ENCODE measurements at places on chromosomes 3 and 15. TPM values are rescaled to one million over a fixed set of nuclear protein-coding genes. Genes with fewer than 3 reads are reported as not detected.

DNA sequence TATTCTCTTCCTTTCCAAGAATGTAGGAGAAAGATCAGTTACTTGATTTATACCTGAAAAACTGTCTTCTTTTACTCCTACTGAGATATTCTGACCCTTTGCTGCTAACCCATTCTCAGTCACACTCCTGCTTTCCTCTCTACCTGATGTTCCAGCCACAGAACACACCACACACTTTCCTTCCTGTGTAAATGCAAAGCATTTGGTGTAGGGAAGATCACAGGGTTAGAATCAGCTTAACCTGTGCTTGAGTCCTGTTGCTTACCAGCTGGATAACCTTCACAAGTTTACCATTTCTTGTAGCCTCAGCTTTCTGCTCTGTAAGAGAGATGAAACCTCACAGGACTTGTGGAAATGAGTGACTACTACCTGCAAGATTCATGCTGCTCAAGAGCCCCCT is 489.8 kb upstream of the GOLIM4 start:
- no peak for DNase-seq

DNA sequence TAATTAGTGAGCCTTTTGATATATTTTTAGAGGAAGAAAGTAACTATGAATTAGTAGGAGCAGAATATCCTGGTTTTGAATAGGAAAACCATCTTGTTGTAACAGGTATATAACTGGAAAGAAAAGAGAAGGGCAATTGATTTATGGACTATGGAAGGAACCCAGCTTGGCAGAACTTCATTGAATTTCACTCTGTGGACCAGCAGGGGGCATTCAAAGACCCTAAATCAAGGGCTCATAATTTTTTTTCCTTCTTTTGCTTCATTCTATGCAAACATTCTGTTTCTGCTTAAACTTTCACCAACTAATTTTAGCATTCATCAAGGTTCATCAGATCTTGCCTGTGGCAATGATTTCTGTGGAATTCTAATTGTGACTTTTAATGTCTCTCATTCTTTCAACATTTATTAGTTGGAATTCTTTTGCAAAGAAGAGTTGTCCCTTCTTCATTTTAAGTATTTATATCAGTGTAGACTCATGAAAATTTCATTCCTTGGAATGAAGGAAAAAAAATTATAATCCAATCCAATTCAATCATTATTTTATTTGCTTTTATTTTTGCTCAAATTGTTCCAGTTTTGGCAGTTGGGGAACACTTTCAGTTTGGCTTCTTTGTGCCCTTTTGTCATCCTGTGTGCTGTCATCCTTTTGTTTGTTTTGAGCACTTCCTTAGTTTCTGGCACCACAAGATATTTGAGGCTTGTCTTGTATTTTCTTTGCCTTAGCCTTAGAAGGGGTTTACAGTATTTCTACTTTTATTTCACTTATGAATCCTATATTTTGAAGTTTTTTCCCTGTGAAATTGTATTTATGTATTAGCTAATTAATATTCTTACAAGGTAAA is 30.4 kb downstream of the NXPE3 start:
- no peak for DNase-seq

DNA sequence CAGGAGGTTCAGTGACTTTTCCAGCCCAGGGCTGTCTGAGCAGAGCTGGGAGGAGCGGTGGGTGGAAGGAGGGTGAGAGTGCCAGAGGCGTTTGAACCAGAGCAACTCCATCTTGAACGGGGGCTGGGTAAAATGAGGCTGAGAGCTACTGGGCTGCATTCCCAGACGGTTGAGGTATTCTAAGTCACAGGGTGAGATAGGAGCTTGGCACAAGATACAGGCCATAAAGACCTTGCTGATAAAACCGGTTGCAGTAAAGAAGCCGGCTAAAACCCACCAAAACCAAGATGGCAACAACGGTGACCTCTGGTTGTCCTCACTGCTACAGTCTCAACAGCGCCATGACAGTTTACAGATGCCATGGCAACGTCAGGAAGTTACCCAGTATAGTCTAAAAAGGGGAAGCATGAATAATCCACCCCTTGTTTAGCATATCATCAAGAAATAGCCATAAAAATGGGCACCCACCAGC is 60.2 kb downstream of the ABTB1 start:
- no peak for DNase-seq

- DNase-seq, result no peak
Measured at GRCh38 chr15:92968926-92969651, 69.0 kb downstream of the CHD2 start.

The NAALADL2 gene
- total RNA-seq, result 3.4 TPM
